NCI-H1105 (cell line): ENCODE measurements at places on chromosomes 4 and X.

DNA sequence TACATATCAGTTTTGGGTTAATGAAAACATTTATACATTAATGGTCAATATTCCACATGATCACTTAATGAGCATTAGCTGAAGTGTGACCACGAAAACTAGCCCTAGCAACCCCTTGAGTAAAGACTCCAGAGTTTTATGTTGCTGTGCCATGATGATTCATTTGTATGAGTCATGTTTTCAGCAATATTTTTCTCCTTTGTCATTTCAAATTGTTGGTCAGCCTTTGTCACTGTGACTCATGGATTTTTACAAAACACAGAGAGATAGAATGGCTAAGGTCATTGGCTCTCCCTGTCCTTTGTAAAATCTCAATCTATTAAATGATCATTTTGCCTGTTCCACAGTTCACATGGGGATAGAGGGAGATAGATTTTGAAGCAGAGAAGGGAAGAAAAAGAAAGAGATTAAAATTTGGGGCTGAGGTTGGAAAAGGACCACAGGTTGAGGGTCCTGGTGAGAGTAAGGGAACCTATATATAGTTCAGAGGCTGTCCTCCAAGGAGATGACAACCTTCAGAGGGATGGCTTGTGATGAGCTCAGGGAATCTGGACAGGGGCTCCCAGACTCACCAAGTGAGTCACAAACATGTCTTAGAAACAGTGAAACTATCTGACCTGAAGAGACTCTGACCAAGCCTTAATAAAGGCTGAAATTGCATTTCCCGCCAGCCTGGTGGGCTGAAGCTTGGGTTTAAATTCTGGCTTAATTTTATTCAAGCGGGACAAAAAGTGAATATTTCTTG lies 25.6 kb downstream of the NR0B1 start:
- no peak for DNase-seq

DNA sequence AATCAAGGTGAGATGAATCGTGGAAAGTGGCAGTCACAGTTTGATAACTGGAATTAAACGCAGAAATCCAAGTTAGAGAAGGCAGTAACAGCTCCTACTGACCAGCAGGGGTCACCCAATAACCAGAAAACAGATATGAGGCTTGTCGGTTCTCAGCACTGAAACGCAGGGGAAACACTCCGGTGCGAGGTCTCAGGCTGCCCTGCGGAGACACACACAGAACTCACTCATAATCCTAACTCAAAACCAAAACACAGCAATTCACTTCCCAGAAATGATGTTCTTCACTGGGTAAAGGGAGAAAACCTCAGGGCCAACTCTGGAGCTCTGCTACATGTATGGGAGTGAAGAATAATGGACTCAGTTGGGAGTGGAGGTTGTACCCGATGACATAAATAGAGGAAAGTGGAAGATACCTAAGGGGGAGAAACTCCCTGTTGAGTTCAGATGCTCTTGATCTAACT lies 384.4 kb downstream of the RAPGEF2 start:
- DNase-seq: peak; percentile 18

- DNase-seq: no peak
Measured at GRCh38 chrX:123303429-123303828, 119.4 kb downstream of the GRIA3 start.

DNA sequence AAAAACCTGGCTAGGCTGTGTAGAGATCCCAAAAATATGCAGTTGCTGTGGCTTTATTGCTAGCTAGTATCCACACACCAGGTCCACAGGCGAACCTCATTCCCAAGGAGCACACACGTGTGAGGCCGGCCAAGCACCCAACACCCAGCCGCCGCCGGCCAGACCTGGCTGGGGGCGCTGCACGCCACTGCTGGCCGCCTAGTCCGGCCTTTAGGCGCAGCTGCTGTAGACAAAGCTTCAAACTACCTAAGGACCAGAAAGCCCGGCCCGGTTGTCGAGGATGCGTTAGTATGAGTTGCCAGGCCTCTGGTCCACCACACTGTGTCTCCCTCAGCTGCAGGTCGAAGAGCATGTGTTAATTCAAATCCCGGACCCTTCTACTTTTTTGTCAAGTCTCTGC lies 3.1 kb downstream of the POU3F4 start:
- no peak for DNase-seq

DNA sequence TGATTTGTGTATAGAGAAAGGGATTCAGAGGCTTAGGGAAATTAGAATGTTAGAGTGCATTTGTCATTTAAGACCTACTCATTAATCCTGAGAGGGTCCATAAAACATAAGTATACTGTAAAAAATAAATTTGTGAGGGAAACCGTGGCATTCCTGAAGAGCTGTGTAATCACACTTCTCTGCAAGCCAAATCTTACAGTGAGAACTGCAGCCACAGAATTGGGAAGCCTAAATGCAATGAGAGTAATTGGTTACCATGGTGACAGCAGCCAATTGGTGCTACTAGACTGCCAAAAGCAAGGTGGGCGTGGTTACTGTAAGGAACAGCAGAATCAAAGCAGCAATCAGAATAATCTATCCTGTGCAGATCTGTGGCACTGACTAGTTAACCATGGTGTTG lies 345.2 kb upstream of the GRID2 start:
- peak; percentile 45 for DNase-seq

DNA sequence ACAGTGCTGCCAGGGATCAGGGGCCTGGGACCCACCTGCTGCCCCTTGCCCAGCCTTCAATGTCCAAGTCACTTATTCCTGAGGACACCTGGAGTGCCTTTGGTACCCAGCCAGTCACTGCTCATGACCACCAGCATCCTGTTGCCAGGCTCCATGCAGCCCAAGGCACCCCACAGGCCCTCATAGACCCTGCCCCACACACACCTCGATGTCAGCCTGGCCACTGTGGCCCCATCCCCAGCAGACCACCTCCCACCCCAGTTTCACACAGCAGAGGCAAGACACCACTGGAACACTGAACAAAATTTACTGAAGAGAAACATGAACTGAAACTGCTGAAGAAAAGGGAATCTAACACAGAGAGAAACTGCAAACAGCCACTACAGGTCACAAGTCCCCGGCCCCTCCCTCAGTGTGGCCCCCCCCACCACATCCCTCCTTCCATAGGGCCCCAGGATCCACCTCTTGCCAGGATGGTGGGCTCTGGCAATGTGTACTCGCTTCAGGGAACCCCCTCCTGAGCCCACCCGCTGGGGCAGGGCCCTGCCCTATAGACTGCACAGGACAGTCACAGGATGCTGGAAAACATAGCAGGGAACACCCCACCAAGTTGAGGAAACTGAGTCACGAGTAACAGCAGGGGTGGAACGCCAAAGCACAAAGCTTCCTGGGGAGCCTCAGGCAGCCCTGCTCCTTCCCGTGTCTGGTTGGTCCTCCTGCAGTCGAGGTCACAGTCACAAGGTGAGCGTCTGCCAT lies 5.2 kb downstream of the PNMA5 start:
- DNase-seq: no peak

DNA sequence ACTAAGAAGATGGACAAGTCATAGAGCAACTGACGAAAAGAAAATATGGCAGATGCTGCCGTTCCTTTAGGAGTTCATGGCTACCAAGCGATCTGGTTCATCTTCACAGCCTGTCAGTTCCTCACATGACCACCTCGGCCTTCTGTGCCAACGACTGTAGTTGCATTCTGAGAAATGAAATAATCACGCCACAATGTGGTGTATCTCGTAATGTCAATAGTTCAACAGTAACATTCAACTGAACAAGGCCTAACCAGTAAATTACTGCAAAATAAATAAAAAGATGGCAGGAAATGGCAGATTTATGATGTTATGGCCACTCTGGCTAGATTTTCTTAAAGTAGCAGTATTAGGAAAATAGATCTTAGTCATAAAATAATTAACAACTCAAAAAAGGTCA lies 4.4 kb downstream of the GPRIN3 start:
- no peak for DNase-seq

GRCh38 chrX:109472939-109473735 lies 8.7 kb downstream of the GUCY2F start:
- DNase-seq: no peak

DNA sequence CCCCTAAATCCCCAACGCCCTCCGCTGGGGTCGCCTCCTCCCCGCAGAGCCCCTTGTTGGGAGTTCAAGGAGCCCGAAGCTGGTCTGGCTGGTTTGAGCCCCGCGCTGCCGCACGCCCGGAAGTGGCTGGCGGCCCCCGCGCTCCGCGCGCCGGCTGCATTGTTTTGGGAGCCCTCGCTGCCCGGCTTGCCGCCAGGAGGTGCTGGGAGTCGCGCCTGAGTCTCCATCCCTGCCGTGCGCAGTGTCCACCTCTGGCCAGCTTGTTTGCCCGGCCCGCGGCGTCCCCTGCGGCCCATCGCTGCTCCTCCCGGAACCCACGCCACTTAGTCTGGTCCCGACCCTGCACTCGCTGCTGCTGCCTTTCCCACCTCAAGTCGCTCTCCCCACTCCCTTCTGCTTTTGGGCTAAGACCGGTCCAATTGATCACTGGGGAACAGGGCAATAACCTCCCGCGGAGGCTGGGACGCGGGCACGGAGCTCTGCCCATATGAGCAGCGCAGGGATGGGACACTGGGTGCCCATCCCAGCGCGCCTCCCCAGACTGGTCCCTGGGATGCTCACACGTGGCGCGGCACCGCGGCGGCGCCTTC lies 2.2 kb upstream of the SFRP2 start:
- no peak for DNase-seq

GRCh38 chr4:73871511-73872310 lies 2.5 kb downstream of the CXCL1 start:
- no peak for DNase-seq

GRCh38 chrX:17817251-17817650 lies 43.8 kb downstream of the RAI2 start:
- no peak for DNase-seq

DNA sequence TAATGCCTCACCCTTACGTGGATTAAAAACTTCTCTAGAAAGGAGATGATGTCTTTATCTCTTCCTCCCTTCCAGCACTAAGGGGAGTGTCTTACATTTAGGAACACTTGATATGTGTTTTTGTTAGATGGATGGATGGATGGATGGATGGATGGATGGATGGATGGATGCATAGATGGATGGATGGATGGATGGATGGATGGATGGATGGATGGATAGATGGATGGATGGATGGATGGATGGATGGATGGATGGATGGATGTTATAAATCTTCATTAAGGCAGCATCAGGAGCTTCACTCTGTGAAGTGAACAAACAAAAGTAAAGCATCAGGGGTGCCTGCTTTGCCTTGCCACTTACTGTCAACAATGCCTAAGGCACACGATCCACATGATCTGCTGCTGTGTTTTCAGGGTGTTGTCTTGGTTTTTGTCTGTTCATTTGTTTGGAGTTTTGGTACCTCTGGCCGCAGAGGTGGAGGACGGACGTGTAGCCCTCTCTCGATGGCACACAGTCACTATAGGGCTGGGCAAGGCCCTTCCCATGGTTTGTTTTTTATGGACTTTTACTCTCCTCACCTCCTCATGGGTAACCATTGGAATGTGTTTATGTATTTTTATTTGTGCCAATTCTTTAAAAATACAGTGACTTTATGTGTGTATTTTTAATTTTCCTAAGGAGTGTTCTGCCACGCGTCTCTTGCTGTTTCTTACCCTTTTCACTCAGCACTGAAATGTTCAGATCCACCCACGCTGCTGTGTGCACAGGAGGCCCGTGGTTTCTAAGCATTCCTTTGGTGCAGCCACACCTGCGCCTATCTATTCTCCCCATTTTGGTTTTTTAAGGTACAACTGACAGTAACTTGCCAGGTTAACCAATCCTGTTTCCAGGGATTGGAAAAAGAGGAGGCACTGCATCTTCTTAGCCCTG lies 91.8 kb upstream of the ENPP6 start:
- DNase-seq: no peak
